ENCODE measurements at places on chromosomes 11 and 22.

- DNase-seq, result peak; percentile 3
Observed at GRCh38 chr11:71086687-71087258, 165.6 kb downstream of the SHANK2 start.

DNA sequence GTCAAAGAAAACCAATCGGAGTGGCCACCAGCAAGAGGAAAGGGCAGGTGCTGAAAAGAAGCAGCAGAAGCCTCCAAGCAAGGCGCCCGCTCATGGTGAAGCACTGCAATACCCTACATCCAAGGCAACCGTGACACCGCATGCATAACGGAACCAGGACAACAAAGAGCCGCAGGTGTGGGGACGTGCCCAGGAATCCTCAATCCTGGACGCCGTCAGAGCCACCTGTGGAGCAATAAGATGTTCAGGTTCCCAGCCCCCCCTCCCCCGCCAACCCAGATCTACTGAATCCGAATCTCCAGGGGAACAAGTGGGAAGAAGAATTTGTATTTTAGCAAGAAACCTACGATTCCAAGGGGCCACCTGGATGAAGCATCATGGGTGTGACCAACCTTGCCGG is 70.8 kb downstream of the SHANK2 start:
- no peak for DNase-seq

DNA sequence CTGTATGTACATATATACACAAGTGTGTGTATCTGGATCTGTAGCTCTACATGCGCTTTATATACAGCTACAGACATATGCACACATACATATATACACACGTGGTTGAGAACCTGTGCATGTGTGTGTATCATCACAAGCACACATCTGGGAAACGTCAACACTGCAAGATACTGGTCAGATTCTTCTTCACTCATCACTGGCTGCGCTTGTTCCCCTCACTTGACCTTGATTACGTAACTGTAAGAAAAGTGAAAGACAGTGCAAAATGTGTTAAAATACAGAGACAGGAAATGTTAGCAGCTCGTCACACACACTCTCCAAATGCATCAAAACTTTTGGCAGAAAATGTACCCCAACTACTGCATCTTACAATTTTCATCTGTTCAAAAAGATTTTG is 51.9 kb upstream of the MN1 start:
- peak; percentile 72 for DNase-seq

GRCh38 chr11:125170510-125171031 is 6.0 kb downstream of the PKNOX2 start:
- DNase-seq, result no peak

GRCh38 chr11:8203414-8203715 is 34.5 kb upstream of the RIC3 start:
- no peak for DNase-seq

DNA sequence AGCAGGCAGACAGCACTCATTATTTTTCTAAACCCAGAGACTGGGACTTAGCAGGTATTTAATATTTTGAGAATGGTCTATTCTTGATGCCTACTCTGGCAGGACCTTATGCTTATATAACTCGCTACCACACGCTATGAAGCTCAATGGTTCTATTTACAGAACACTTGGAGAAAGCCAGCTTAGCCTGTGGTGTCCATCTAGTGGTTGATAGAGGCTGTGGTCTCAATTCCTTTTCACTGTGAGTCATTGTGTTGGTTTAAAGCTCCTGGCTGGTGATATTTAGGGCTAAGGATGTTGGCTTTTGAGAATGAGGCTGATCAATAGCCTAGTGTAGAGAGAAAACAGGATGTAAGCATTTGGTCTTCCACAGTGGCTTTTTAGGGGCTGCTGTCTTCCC is 206.4 kb downstream of the DBX1 start:
- DNase-seq, result peak; percentile 84

DNA sequence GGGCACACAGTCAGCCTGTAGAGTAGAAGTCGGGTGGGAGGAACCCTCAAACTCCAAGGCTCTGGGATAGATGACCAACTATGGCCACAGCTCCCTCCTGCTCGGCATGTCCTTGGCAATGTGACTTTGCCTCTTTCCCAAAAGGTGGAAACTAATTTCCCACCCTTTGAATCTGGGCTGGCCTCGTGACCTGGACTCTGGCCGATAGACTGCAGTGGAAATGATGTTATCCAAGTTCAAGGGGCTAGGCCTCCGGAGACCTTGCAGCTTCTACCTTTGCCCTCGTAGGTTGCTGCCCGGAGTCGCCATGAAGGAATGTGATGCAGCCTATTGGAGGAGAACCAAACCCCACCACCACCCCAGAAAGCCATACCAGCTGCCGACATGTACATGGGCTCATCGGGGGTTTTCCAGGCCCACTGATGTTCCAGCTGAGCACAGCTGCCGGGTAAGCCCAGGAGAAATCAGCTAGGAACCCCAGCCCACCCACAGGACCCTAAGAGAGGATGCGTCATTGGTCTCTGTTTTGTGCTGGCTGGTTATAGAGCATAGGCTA is 30.4 kb downstream of the KCNJ4 start:
- no peak for DNase-seq

GRCh38 chr22:43333978-43334377 is 9.2 kb downstream of the SCUBE1 start:
- no peak for DNase-seq

GRCh38 chr11:128693416-128693712 is 508 bp upstream of the FLI1 start:
- peak; percentile 50 for DNase-seq

DNA sequence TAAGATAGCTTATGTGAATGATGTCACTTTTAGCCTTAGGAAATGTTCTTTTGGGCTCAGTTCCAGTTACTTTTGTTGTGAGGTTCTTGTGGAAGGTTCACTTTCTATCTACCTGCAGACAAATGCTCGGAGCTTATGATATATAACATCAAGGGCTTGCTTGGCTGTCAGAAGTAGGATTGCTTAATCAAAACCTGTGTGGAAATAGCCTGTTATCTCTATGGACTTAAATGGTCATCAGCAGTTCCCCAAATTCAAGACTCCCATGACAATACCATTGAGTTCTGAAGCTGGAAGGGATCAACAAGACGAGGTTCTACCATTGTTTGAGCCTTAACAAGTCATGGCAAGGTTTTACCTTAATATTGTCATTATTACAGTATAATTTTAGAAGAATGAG is 43.8 kb downstream of the FLI1 start:
- DNase-seq, result no peak

GRCh38 chr22:26669060-26669481 is 11.7 kb downstream of the MIAT start:
- DNase-seq, result peak; percentile 81

- DNase-seq, result no peak
Observed at GRCh38 chr11:10762913-10763421, 11.9 kb downstream of the CTR9 start.

- DNase-seq, result no peak
Observed at GRCh38 chr11:92867913-92868619, 101.4 kb upstream of the MTNR1B start.

GRCh38 chr11:108916935-108917334 is 252.1 kb downstream of the DDX10 start:
- DNase-seq, result no peak

DNA sequence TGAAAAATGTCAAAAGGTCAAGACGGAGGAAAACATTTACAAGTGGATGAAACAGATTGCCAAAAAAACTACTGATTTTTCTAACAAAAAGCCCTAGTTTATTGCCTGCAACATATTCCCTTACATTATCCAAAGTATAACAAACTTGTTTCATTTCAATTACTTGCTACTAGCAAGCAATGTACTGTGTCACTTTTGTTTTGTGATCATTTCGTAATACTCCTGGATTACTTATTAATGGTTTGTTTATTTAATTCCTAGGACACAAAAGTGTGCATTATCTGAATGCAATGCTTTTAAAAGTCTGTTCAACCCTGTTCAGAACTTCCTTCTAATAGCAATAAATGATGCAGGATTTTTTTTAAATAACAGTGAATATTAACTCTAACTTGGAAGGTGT is 50.9 kb downstream of the CCDC34 start:
- DNase-seq, result no peak

DNA sequence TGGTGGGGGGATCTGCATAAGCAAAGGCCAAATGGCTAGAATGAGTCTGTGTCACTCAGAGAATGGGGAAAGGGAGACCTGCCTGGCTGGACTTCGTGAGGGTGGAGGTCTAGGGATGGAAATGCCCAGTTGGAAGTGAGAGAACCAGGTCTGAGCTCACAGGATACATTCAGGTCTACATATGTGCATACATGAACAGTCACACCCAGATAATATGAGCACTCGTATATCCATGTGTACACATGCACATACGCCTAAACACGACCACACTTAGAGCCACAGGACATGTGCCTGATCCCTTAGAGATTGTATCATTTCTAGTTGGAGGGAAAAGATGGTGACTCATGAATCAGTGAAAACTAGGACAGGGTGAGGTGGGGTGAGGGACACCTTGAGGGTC is 21.1 kb upstream of the RELT start:
- DNase-seq, result no peak

GRCh38 chr11:94650756-94651155 is 83.6 kb downstream of the PIWIL4 start:
- DNase-seq, result peak; percentile 96

DNA sequence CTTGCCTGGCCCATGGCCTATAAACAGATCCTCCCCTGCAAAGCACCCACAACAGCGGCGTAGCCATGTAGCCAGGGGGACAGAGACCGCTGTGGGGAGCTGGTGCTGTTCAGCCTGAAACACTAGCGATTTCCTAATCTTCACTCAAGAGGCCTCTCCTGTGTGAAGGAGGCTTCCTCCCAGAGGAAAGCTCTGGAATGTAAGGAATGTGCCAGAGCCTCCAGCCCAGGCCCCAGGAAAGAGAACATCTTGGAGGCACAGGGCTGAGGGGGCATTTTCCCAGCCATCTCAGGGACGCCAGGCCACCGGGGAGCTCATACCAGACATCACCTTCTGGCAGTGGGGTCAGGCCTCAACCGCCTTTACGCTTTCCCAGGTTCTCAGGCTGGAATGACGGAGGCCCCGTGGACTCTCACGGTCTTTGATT is 24.0 kb downstream of the MIAT start:
- peak; percentile 86 for DNase-seq

DNA sequence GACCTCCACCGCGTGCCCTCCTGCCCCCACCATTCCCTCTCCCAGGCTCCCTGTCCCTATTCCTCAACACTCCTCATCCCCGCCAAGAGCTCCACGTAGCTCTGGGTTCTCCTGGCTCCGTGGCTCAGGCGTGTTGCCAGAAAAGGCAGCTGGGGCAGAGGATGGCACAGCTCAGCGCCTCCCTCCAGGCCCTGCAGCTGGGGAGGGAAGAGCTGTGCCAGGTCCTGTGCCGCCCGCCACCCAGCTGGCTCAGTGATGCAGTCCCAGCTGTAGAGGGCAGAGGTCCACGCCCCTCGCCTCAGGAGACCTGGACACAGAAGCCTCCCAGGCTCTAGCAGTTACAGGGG is 4.2 kb downstream of the ARHGAP1 start:
- DNase-seq, result no peak

GRCh38 chr22:31800065-31800464 is 46.2 kb downstream of the DEPDC5 start:
- DNase-seq, result peak; percentile 34

GRCh38 chr11:75311858-75312288 is 39.6 kb downstream of the ARRB1 start:
- peak; percentile 24 for DNase-seq

DNA sequence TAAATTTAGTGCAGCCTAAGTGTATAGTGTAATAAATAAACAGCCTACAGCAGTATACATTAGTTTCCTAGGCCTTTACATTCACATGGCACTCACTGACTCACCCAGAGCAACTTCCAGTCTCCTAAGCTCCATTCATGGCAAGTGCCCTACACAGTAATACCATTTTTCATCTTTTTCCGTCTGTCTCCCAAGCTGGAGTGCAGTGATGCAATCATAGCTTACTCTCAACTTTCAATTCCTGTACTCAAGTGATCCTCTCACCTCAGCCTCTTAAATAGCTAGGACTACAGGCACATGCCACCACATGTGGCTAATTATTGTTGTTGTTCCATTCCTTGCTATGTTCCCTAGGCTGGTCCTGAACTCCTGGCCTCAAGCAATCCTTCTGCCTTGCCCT is 54.4 kb downstream of the FCHSD2 start:
- DNase-seq, result peak; percentile 8

- DNase-seq, result no peak
Observed at GRCh38 chr11:116465056-116465455, 307.7 kb downstream of the BUD13 start.

DNA sequence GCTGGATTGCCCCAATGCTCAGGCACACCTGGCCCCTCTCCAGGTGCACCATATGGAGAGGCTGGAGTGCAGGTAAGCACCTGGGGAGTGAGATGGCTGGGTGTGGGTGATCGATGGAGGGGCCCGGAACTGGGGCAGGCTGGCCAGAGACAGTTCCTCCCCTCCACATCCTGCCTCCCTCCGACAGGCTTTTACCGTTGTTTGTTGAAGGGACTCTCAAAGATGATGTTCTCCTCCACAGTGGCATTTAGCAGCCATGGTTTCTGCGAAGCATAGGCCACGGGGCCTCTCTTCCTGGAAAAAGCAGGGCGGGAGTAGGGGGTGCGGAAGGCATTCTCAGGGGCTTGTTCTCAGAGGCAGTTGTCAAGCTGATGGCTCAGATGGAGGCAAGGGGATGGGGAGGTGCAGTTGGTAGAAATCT is 25.9 kb upstream of the KCNJ11 start:
- no peak for DNase-seq

- peak; percentile 23 for DNase-seq
Observed at GRCh38 chr11:102704841-102705240, 728 bp downstream of the MMP27 start.

DNA sequence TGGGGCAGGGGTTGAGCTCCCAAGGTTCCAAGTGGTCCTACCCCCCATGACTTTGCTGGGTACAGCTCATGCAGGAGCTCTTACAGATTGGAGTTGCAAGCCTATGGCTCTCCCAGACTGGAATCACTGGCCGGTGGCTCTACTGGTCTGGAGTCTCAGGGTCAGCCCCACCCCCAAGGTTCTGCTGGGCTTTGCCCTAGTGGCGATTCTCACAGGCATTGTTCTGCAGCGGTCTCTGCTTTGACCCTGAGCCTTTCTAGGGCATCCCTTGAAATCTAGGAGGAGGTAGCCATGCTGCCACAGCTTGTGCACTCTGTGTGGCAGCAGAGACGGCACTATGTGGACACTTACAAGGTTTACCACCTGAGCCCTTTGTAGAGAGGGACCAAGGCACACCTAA is 49.3 kb upstream of the HMGXB4 start:
- DNase-seq, result no peak

DNA sequence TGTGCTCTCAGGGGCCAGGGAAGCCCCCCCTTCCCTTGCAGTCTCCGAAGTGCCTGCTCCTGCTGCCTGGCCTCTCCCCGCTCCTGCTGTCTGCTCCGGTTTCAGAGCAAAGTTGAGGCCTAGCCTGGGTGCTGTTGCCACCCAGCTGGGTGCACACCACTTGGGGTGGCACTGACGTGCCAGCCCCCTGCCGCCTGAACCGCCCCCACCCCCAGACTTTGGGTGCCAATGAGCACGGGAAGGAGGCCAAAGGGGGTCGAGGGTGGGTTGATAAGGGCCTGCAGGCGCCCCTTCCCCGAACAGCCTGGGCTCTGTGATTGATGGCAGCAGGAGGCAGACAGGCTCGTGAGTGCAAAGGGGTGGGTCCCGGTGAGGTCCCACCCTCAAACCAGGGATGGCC is 48.2 kb downstream of the EMSY start:
- DNase-seq, result no peak

GRCh38 chr22:28246397-28246796 is 327.3 kb upstream of the PITPNB start:
- peak; percentile 96 for DNase-seq

GRCh38 chr11:96841792-96842191 is 452.0 kb downstream of the JRKL start:
- DNase-seq, result no peak

GRCh38 chr22:28841111-28841510 is 40.7 kb upstream of the XBP1 start:
- DNase-seq, result no peak

Measured in AG10803 (cell line).